ENCODE measurements at places on chromosomes 11 and 22.

DNA sequence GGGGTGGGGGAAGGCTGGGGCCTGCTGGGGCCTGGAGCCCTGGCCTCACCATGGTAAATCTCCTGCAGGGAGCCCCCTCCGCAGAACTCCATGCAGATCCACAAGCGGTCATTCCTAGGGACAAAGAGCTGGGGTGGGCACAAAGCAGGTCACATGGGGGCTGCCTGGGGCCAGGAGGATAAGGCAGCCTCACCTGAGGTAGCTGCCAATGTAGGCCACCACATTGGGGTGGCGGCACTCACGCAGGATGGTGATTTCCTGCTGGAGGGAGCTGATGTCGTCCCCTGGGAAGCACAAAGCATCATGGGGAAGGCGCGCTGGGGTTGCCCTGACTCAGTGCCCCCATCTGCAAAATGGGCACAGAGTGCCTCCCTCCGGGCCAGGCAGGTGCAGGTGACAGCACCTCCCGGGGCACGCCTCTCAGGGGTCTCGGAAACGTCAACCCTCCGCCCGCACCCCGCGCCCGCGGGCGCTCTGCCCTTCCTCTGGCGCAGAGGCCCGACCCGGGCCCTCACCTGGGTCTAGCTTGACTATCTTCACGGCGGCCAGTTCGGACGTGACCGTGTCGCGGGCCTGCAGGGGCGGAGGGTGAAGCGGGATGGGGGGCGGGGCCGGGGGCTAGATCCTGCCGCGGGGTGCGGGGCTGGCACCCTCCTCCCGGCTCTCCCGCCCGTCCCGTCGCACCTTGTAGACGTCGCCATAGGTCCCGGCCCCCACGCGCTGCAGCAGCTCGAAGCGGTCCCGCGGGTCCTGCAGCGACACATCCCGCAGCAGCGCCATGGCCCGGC lies 450 bp downstream of the MAP4K2 start:
- DNase-seq: no peak

GRCh38 chr11:19275496-19275895 lies 34.8 kb upstream of the E2F8 start:
- DNase-seq: no peak

DNA sequence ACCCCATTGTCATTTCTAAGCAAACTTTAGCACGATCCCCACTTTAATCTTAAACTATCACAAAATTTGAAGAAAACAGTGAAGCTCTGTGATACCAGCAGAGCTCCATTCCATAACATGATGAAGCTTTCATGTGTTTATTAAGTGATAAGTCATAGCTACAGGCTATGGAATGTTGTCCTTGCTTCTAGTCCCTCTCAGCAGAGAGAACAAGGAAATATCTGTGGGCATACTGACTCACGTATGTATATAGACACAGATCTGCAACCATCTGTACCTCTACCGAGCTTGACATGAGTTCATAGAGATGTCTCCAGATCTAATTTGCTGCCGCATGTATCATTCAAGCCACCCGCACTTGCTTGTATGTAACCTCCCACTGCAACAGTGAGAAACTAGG lies 588.9 kb downstream of the ETS1 start:
- no peak for DNase-seq

DNA sequence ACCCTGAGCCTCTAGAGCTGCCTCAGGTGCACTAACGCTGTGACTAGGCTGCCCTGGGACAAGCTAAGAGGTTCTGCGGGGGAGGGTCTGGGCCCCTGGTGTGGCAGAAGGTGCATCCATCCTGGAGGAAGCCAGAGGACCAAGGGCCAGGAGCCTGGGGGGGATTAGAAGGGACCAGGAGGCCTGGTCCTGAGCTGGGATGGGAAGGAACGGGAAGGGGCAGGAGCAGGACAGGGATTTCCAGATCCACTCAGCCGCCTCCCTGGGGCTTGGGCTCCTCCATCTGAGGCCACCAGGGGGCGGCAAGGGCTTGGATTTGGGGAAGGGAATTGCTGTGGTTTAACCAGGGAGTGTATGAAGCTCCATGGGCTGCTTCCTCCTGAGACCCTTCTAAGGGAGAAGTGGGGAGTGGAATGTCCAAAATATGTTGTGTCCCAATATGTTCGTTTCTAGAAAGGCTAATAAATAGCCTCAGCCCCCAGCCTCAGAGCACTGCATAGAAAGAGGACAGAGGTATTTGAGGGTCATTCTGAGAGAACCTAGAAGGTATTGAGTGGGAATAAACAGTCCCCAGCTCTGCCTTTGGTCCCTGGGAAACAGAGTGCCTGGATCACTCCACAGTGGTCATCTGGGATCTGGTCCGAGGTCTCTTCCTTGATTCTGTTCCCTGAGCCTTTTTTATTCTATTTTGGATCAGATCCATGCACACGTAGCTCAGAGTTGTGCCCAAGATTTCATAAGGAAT lies 17.4 kb upstream of the PRAME start:
- DNase-seq: no peak

- DNase-seq: no peak
These were observed 183.7 kb upstream of the CADM1 start for GRCh38 chr11:115687934-115688333.

DNA sequence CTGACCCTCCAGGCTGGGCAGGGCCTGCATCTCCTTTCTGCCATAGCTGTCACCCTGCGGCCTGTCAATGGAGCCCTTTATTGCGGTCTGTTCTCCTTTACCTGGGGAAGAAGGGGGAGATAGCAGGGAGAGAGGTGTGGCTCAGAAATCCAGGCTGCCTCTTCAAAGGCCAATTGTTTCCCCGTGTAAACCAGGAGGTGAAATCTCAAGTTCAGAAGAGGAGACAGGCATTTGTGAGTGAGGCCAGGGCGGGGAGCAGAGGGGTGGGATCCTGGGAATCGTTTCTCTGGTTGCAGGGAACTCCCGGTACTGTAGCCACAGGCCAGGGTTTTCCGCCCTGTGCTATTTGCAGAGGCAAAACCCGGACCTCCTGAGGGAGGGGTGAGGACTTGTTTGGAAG lies 9.1 kb downstream of the DCPS start:
- DNase-seq: no peak

- no peak for DNase-seq
These were observed 697 bp downstream of the LGALS1 start for GRCh38 chr22:37675930-37676735.

DNA sequence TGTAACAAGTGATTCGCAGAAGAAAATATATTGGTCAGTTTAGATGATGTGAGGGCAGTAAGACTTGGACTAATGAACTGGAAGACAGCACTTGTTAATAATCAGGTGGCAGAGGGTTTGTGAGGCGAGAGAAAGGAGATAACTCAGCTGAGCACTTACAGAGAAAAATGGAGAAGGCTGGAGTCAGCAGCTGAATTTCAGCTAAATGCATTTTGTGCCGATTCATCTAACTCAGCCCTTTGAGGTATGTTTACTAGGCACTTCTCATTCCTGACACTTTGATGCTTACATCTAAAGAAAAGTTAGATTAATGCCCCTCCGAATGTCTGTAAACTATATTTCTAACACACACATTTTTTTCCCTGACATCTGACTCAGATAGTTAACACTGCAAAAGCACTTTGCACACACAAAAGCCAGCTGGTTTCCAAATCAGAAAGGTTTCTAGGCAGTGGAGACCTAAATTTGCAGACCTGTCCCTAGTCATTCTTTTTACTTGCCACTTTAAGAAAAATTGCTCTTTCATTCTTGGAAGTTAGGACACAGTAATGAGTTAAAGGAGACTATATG lies 859.5 kb upstream of the CCDC90B start:
- DNase-seq: no peak

DNA sequence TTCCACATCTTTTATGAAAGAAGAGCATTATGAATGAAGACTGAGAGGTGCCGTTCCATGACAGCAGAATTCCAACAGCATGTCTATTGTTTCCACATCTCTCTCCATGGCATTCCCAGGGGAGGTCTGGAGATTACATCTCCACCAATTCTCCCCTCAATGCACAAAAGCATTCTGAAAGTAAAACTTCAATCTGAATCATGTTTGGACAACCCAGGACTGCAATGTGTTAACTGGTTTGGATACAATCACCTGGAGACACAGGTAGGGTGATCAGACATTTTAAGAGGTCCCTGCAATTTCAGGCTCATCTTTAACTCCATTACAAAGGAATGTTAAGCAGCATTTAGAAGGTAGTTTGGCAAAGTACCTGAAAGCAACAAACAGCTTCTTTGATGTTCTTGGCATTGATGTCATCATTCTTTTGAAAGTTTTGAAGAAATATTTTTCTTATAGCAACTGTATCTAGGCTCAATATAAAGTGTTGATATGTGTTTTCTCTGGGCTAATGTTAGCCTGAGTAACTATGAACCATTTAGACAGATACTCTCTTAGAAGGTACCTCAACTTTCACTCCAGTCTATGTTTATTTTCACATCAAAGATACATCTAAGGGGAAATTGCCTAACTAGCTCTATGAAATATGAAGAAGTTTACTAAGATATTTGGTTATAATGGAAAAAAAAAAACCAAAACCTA lies 181.4 kb upstream of the MTMR2 start:
- no peak for DNase-seq

DNA sequence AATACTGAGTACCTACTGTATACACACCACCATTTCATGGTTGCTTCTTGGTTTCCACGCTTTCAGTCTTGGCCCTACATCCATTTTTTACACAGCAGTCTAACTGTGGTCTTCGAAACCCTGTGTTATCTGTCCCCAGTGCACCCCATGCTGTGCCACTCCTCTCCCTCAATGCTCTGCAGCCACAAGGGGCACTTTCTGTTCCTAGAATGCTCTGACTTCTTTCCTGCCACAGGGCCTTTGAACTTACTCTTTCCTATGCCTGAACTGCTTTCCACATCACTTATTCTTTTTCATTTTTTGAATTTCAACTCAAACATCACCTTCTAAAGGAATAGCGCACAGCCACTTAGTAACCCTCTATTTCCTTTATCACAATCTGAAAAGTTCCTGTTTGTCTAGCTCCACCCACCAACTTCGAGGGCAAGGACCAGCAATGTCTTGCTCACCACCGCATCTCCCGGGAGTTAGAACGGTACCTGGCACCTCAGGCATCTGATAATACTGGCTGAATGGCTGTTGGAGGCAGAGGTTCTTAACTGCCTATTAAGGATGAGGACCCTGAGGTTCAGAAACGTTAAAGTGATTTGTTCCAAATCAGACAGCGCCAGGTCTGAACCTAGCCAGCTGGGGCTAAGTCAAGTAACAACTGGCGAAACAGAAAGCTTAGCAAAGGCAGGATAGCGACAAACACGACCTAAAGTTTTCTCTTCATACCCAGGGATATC lies 568 bp downstream of the ALG8 start:
- peak; percentile 4 for DNase-seq

GRCh38 chr11:27028561-27028965 lies 12.1 kb upstream of the BBOX1 start:
- DNase-seq: no peak

GRCh38 chr11:60165538-60165937 lies 17.3 kb downstream of the MS4A6A start:
- no peak for DNase-seq

DNA sequence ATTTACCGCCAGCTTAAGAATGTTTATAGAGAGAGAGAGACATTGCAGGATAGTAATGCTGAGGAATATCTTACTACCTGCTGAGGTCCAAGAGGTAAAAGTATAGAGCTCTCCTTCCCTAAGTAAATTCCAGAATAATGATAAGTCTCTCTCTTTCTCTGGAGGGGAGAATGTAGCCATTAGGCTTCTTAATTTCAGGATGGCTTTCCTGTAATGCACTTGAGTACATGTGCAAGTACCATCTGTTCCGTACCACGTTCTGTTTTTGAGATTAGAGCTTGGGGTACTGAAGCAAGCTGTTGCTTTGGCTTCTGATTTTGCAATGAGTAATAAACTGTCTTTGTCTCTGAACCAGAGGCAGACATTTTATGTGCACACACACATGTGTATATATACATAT lies 1314.0 kb downstream of the JRKL start:
- no peak for DNase-seq

DNA sequence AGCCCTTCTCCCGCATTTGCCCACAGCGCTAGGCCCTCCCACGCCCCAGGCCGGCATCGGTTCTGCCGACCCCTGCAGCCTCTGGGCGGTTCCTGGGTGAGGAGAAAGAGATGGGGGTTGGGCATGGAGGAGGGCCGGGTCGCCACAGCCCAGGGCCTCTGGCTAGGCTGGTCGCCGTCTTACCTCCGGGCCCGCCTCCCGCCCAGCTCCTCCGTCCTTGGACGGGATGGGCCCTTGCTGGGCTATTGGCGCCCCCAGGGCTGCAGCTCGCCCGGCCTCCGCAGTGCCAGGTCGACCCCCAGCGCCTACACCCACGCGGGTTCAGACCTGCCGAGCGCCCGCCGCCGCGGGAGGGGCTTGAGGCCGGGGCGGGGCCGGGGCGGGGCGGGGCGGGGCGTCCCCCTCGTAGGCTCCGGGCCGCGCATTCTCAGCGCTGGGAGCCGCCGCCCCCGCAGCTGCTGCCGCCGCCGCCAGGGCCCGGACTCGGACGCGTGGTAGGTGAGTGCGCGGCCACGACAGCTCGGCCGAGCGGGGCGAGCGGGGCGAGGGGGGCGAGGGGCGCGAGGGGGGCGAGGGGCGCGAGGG lies at the start of gene CD151:
Gene CD151 (plus strand): TSS at position 424 of the 585 bp plus-strand sequence. CDS start 3,118 bp downstream, outside the sequence.
- peak; percentile 38 for DNase-seq

- no peak for DNase-seq
These were observed 824.5 kb upstream of the RAG2 start for GRCh38 chr11:37422511-37422910.

- DNase-seq: no peak
These were observed 92.7 kb downstream of the MSANTD4 start for GRCh38 chr11:105929084-105929955.

DNA sequence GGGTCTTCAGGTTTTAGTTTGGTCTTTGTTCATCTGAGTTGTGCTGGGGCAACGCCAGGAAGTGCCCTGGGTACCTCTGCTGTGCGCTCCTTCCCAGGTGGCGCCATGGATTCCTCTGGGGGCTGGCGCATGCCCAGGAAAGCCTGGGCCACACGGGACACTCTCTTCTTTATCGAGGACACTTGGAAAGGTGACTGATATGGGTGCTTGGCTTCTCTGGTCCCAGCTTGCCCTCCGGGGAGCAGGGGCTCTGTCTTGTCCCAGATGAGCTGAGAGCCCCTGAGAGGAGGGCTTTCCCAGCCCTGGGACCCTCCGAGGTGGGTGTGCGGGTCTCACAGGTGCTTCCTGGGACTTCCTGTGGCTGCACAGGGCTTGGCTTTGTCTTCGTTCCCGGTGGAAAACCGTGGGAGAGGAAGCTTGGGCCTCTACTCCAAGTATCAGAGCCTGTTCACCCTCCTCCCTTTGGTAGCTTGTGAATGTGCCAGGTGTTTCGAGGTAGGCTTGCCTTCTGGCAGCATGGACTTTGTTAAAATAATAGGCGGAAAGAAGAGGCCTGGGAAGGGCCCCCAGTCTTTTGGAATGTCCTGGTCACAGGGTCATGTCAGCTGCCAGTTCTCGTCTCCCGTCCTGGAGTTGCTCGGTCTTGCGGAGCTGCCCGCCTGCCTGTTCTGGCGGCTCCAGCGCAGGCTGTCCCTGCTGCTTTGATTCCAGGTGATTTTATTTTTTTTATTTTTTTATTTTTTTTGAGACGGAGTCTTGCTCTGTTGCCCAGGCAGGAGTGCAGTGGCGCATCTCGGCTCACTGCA lies 10.1 kb upstream of the NEAT1 start:
- DNase-seq: no peak

GRCh38 chr11:74611369-74611861 lies 19.0 kb downstream of the POLD3 start:
- DNase-seq: no peak
